Dermis blood vessel endothelial cell (primary cell): ENCODE measurements at places on chromosomes 4 and X. TPM values are rescaled to one million over a fixed set of nuclear protein-coding genes. Genes with fewer than 3 reads are reported as not detected.

Gene NXF2
- total RNA-seq = not detected in 2 replicates

Gene UGT2A1
- under 0.01 and 0.05 TPM in 2 replicates for total RNA-seq

Gene CFI
- 94.8 and 132 TPM in 2 replicates for total RNA-seq

Gene CXorf49
- not detected in 2 replicates for total RNA-seq

- no peak for DNase-seq
These were observed 1496.3 kb downstream of the PCDH7 start for GRCh38 chr4:32216502-32216901.

Gene NUDT10
- total RNA-seq = 0.09 and 0.17 TPM in 2 replicates

Gene GNRHR
- total RNA-seq = not detected in 2 replicates

- DNase-seq = no peak
These were observed 304.5 kb upstream of the CXorf51A start for GRCh38 chrX:147119088-147119487.

Gene HSFX1
- 0.47 and 1.2 TPM in 2 replicates for total RNA-seq

DNA sequence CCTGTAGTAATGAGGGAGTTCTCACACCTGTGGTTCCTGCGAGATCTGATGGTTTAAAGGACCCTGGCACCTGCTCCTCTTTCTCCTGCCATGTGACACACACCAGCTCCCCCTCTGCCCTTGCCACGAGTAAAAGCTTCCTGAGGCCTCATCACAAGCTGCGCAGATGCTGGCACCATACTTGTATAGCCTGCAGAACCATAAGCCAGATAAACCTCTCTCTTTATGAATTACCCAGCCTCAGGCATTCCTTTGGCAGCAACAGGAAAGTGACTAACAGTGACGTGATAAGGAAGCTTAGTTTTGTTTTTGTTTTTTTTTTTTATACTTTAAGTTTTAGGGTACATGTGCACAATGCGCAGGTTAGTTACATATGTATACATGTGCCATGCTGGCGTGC, 130.9 kb downstream of the AFAP1 start:
- peak; percentile 88 for DNase-seq
